Stimulated activated CD8-positive, alpha-beta memory T cell treated with anti-CD3 and anti-CD28 coated beads, Interleukin-2, amount 100 ng/mL, for 48 hours (primary cell): ENCODE measurements at places on chromosomes 6 and 20.

GRCh38 chr20:53943522-53944291 lies 126.7 kb downstream of the BCAS1 start:
- DNase-seq = no peak

DNA sequence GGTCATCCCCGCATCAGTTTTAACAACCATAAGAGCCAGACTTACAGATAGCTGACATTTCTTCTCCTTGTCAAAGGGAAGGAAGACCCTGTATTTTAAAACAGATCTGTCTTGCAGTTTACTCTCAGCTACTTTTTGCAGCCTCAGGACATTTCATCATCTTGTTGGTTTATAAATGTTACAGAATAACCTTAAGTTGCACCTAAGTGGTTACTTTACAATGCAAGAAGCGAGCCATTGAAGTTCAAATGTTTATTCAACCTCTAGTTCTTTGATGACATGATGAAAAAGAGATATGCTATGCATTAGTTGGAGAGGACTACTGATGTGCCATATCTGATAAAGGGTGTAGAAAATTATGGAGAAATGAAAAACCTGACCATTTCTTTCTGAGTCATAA lies 187.9 kb upstream of the COL21A1 start:
- DNase-seq = no peak

DNA sequence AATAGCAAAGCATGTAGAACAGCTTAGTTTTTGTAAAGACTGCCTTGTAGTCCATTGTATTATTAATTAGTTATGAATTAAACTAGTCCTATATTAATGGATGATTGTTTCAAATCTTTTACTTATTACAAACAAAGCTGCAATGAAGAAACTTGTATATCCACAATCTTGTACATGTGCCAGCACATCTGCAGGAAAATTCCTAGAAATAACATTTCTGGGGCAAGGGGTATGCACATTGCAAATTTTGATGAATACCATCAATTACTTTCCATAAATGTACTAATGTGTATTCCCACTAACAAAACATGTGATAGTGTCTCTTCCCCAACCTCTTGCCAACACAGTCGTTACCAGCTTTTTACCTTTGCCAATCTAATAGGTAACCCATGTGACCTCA lies 73.6 kb upstream of the AKAP12 start:
- DNase-seq = no peak

- no peak for DNase-seq
These were observed 430.1 kb upstream of the JAG1 start for GRCh38 chr20:11103866-11104265.

- no peak for DNase-seq
These were observed 79.7 kb upstream of the NFATC2 start for GRCh38 chr20:51622004-51622874.

DNA sequence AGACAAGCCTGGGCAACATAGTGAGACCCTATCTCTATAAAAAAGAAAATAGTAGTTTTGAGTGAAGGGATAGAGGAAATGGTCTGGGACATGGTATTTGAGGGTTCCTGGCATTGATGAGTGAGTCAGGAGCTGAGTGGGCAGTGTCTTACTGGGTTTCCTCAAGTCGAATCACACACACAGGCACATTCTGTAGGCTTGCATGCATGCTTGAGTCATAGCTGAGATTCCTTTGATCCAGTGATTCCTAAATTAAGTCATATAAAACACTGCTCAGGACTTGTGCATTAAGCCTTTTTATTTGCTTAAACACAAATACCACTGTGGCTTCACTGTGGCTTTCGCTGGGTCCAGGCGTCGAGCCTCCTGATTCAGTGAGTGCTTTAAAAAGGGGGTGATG lies 71.8 kb upstream of the TMEM181 start:
- no peak for DNase-seq
